ENCODE measurements at places on chromosomes 5 and 9.

- no peak for DNase-seq
These were observed 2.7 kb downstream of the MLLT3 start for GRCh38 chr9:20619487-20620200.

- DNase-seq = no peak
These were observed 490.3 kb downstream of the ARHGEF28 start for GRCh38 chr5:74116266-74116665.

GRCh38 chr9:131302244-131303075 is 12.9 kb downstream of the PLPP7 start:
- no peak for DNase-seq

GRCh38 chr9:106860721-106861639 is 2.0 kb upstream of the ZNF462 start:
- DNase-seq = no peak

GRCh38 chr9:89915187-89915586 is 310.4 kb downstream of the GADD45G start:
- DNase-seq = no peak

GRCh38 chr5:171945066-171945465 is 61.4 kb downstream of the FBXW11 start:
- no peak for DNase-seq

- DNase-seq = no peak
These were observed 87.1 kb downstream of the ANXA2R start for GRCh38 chr5:42953041-42953440.

DNA sequence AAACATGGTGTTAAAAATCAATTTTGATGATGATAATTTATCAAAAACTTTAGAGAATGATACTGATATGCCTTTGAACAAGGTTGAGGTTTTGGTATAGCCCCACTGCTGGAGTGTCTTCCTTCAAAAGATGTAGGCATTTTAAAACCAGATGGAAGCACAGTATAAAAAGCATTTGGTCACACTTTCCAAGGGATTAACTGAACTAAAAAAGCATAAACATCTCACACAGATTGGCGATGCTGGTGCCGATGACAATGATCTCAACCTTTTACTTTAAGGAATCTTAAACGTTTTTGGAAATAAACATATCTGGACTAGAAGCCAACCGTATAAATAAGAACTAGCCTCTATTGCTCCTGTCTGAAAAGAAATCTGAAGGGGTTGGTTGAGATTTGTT is 488.4 kb downstream of the ENC1 start:
- no peak for DNase-seq

DNA sequence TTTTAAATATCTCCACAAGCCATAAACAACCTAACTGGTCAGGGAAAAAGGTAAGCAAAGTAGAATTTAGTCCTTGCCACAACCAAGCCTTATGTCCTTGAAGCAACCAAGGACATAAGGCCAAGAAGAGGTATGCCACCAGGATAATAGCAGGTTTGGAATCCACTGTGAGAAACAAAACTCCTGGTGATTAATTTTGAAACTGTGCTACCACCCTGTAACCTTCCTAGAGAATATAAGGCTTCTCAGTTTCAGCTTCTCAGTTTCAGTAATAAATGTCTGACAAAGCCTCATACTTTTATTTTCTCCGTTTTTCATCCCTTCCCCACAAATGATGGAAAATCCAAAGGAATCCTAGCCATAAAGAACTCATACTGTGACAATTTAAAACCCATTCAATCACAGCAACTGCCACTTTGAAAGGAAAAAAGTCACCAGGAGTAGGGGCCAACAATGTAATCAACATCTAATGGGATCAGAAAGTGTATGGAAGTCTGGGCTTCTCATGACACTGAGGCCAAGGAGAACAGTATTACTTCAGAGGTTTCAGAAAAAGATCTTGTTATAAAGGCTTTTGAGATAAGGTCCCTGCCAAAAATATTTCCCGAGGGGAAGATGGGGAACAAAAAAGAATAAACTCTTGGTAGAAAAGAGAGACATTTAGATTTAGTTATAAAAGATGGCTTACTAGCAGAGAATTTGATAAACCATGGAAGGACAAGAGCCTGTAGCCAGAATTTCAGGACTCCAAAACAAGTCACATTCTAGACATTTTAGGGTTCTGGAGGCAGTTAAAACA is 189.2 kb downstream of the TSSK1B start:
- no peak for DNase-seq

DNA sequence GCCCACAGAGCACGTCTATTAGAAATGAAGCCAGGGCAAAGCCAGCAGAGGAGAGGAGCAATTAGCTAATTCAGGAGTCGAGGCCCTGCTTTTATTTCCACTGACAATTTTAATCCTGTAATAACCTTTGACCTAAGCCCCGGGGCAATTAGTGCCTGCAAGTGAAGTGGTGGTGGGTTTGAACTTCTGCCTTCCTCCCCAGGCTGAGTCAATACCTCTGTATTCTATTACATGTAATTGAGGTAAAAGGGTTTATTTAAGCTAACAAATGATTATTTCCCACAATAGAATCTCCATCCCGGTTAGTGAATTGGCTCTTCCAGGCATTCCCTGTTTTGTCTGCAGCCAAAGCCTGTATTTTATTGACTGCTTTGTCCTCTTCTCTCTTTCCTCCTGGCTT is 49.9 kb downstream of the FGF18 start:
- no peak for DNase-seq

- no peak for DNase-seq
These were observed 77.0 kb upstream of the SEMA6A start for GRCh38 chr5:116651653-116652052.

- DNase-seq = no peak
These were observed 531.3 kb downstream of the NTRK2 start for GRCh38 chr9:85200726-85201404.

- no peak for DNase-seq
These were observed 119.5 kb upstream of the ZNF618 start for GRCh38 chr9:113756476-113757192.

- no peak for DNase-seq
These were observed 35.2 kb upstream of the CAST start for GRCh38 chr5:96626956-96627355.

All from CD4-positive, alpha-beta T cell treated with Interleukin-17A for 1 hour (primary cell).